Midbrain (tissue), 1 donor: ENCODE measurements at places on chromosomes 4 and X.

GRCh38 chr4:93834249-93835066, 5.9 kb downstream of the ATOH1 start:
- DNase-seq = no peak

- no peak for DNase-seq
These were observed 52.9 kb downstream of the TXK start for GRCh38 chr4:48081196-48081595.

- no peak for DNase-seq
These were observed 69.8 kb downstream of the RGS12 start for GRCh38 chr4:3362431-3363287.

- DNase-seq = no peak
These were observed 5.7 kb downstream of the PITX2 start for GRCh38 chr4:110617075-110617640.
